CD4-positive, alpha-beta T cell treated with Interleukin-12 subunit alpha and Interleukin-12 subunit beta, for 1 hour (primary cell): ENCODE measurements at places on chromosomes 11 and 22.

- DNase-seq = peak; percentile 42
Measured at GRCh38 chr11:102007567-102008437, 39.4 kb upstream of the CFAP300 start.

- DNase-seq = no peak
Measured at GRCh38 chr22:31162015-31162765, 2.2 kb downstream of the RNF185 start.

DNA sequence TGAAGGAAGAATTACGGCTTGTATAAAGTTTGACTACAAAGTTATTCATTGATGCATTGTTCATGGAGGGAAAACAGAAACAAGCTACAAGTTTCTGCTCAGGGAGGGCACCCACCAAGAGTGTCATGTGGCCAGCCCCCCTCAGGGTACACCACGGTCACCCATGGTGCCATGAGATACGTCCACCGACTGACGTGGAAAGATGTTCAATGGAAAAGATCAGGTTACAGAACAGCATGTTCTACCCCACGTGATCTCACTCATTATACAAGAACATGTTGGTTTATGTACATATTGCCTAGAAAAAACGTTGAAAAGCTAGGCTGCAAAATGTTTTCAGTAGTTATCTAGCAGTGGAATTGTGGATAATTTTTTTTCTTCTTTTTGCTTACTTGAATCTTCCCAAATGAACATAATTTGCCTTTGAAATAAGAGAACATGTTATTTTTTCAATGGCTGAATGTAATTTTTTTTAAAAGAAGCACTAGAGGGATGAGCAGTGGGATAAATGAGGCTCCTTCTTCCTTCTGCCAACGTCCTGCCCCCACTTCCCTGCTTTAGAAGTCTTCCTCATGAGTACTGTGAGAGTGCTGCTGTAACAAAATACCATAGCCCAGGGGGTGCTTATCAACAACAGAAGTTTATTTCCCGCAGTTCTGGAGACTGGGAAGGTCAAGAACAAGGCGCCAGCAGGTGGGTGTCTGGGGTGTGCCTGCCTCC lies 22.5 kb downstream of the RCN1 start:
- DNase-seq = no peak

DNA sequence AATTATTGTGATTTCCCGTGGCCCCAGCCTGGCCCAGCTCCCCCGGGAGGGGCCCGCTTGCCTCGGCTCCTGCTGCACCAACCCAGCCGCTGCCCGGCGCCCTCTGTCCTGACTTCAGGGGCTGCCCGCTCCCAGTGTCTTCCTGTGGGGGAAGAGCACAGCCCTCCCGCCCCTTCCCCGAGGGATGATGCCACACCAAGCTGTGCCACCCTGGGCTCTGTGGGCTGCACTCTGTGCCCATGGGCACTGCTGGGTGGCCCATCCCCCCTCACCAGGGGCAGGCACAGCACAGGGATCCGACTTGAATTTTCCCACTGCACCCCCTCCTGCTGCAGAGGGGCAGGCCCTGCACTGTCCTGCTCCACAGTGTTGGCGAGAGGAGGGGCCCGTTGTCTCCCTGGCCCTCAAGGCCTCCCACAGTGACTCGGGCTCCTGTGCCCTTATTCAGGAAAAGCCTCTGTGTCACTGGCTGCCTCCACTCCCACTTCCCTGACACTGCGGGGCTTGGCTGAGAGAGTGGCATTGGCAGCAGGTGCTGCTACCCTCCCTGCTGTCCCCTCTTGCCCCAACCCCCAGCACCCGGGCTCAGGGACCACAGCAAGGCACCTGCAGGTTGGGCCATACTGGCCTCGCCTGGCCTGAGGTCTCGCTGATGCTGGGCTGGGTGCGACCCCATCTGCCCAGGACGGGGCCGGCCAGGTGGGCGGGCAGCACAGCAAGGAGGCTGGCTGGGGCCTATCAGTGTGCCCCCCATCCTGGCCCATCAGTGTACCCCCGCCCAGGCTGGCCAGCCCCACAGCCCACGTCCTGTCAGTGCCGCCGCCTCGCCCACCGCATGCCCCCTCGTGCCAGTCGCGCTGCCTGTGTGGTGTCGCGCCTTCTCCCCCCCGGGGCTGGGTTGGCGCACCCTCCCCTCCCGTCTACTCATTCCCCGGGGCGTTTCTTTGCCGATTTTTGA lies 3.3 kb upstream of the ANKRD13D start:
- DNase-seq = peak; percentile 60

DNA sequence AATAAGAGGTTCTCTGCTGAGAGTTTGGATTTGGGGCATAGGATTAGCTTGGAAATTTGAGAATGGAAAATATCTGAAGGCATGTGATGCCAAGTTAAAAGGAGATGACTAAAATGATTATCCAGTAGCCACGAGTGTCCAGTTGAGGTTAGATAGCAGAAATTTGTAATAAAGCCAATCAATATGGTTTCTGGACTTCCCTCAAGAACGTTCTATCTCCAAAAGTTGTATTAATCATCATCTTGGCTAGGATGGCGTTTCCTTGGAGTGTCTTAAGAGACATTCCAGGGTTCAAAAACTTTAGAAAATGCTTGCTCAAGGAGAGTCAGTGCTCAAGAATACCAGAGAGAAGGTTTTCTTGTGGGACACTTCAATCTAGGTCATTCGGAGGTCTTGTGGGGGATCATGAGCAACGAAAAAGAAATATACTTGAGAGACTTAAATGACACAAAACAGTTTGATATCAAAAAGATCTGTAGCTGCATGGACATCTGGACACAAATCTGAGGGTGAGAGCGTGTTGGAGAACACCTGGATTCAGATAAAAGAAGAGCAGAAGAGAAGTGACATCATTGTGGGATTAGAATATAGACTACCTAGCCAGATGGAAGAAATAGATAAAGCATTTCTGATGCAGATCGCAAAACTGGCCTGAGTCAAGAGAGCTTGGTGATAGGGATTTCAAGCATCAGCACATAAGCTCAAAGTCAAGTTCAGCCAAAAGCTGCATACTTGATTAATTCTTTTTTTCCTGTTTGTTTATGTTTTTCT lies 97.7 kb downstream of the ARFGAP2 start:
- no peak for DNase-seq

DNA sequence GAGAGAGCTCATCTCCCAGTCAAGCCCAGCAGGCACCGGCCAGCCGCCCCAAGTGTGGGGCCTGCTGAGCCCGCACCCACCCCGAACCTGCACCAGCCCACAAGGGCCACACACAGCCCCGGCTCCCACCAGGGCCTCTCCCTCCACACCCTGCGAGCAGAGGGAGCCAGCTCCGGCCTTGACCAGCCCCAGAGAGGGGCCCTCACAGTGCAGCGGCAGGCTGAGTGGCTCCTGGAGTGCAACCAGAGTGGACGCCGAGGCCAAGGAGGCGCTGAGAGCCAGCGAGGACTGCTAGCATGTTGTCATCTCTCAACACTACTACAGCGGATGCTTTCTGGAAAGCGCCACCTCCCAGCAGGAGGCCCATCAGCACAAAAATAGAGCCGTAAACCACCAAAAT lies 10.9 kb downstream of the DEFB108B start:
- DNase-seq = no peak

GRCh38 chr11:114262681-114263512 lies 33.3 kb upstream of the NNMT start:
- DNase-seq = peak; percentile 26

DNA sequence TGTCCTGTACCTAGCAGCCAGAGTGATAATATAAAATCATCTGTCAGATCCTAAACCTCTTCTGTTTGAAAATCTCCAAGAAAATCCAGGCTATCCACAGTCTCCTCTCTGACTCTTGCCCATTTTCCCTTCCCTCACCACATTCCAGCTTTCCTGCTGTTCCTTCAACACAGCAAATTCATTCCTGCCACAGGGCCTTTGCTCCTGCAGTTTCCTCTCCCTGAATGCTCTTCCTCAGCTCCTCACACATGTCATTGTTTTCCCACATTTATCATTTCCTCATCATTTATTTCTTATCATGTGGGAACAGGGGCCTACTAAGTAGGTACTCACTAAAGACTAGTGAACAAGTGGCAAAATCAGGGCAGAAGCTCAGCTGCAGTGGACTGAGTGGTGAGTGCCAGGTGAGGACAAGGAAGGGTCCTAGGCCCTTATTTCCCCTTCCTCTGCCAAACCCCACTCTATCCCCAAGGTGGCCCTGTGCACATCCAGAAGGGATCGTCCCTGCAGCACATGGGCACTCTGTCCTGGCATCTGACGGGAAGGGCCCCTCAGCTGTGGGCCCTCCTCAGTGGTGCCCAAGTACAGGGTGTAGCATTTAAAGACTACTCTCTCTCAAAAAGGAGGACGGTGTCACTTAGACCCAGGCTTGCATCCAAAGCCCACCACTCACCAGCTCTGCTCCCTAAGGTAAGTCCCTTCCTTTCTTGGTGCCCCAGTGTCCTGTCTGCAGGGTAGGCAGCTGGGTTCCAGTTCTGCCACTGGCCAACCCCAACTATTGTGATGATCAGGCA lies 2.0 kb downstream of the LRRC32 start:
- no peak for DNase-seq
